Fibroblast of skin of left biceps (primary cell): ENCODE measurements at places on chromosomes 1 and 21.

DNA sequence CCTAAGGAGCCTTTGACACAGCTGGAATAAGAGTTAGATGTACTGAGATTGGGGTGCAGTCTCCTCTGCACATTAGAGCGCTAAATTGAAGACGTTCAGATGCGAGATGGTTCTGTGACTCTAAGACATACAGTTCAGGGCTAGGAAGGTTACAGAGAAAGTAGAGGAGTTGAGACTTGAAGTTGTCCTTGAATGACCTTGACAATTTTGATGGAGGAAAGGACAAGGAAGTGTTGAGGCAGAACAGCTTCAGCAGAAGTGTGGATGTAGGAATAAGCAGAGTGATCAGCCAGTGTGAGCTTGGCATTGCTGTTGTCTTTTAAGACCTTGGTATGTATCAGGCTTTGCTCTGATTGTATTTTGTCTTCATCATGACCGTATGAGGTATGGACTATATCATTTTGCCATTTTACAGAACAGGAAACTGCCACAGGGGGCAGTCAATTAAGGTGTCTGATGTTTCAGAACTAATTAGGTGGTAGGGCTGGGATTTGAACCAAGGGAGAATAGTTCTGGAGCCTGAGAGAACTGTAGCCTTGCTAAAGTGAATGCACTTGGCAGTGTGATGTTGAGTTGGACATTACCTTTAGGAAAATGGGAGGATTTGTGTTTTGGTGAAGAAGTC lies 9.2 kb downstream of the TTF2 start:
- no peak for DNase-seq

DNA sequence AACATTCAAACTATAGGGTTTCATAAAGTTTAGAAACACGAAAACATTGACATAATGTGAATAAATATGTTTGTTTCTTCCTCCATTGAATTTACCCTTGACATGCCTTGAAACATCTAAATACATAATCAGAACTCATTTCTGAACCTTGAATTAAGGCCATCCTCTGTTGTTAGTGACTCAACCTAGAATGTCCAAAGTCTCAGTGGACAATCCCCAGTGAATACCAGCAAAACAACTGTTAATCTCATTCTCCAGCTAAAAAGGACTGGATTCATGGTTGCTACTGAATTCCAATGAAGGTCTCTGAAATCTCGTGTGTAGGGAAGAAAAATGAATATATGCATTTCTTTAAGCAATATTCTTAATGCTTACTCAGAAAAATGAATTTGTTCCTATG lies at the start of gene OR2L2:
OR2L2 (plus strand) TSS at position 301 of the 400 bp plus-strand sequence. CDS start 8,198 bp downstream, outside the sequence.
- DNase-seq, result no peak

DNA sequence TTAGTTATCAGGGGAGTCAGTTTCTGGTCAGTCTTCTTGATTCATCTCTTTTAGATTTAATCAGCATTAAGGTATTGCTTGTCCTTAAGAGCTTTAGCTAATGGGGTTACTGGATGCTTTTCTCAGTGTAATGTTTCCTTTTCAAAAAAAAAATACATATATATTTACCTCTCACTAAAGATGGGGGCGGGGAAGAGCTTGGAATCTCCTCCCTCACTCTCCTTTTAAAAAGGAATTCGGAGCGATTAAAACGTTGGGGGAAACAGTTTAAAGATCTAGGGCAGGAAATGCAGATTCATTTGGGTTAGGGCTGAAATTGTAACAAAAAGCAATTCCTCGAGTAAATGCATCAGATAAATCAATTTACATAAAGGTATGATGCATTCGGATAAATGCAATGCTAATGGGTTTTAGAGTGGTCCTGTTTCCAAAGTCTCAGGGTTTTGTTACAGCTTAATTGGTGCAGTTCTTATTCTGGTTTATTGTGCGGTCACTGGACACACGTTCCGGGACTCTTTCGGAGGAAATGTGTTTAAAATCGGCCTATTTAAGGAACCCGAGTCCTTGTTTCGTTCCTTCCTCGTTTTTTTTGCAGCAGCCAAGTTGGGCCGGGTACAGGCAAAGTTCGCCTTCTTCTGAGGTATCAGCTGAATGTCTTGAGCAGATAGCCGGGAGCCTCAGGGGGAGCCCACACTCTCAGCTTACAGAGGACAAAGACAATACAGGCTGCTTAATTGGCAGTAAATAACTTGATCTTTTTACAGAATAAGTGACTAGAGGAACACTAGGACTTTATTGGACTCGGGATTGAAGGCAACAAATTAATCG lies 1.6 kb downstream of the LMO4 start:
- no peak for DNase-seq

DNA sequence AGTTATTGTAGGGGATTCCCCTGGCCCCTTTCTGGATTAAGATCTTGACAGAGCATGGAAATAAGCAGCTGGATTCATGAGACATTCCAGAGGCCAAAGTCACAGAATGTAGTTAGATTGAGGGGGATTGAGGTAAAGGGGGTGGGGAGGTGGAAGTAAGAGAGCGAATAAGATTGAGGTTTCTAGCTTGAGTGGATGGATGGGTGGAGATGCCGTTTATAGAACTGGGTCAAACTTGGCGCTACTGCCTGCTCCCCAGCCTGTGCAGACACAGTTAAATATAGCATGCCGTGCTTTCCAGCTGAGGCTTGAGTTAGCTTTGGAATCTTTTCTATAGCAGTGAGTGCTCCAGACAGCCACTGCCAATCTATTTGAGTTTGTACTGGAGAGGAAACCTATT lies 85.7 kb downstream of the DYRK1A start:
- peak; percentile 80 for DNase-seq

GRCh38 chr21:43696214-43696613 lies 22.7 kb upstream of the PDXK start:
- DNase-seq, result no peak

GRCh38 chr1:19272064-19272463 lies 16.5 kb downstream of the AKR7A3 start:
- no peak for DNase-seq

DNA sequence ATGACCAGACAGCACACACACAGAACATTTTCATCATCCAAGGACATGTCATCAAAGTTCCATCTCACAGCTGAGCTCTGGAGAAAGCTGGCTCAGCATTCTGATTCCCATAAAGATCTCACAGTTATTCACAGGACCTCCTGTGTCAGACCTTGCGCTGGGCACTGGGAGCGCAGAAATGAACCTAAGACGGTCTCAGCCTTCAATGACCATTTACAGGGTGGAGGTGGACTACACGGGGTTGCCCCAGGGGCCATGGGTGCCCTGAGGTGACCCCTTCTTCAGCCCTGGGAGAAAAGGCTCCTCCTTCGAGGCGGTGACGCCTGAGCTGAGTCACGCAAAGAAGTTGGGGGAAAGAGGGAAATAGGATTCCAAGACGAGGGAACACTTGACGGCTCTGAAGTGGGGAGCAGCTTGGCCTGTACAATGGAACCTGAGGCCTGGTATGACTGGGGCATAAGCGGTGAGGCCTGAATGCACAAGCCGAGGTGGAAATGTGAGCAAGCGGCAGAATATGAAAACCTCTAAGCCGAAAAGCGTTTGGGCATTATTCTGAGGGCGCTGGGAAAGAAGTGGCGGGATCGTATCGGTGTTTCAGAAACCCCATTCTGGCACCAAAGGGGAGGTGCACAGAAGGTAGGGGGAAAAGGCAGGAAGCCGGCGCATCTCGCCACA lies 797 bp downstream of the CC2D1B start:
- DNase-seq, result peak; percentile 28

DNA sequence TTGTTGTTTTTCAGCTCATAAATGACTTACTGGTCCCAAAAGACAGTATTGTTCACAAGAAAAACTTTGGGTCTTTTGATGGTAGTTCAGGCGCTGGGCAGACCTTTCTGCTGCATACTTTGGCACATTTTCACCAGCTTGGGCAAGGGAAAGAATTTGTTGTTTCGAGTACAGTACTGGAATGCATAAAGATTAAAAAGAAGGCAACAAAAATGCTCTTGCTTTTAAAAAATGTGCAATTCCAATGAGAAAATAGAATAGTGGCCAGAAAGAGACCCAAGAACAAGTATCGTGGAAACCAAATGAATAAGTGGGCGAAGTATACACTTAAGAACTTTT lies 56.0 kb downstream of the CLIC6 start:
- DNase-seq, result no peak

DNA sequence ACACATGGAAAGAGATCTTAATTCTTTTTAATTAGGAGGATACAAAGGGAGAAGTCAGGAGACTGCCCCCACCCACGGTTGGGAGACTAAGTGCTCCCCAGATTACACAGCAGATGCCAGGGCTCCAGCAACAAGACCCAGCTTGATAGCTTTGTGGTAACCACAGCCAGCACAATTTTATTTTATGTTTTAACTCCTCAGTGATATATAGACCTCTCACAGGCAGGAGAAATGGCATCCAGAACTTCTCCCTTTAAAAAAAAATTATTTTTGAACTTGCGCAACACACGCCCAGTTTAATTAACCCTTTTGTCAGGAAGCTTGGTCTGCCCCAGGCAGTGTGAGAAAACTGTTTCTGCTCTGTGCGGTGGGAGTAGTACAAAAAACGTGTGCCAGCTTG lies 62.6 kb upstream of the ACOT11 start:
- DNase-seq, result no peak

GRCh38 chr21:38326429-38326828 lies 69.6 kb downstream of the KCNJ15 start:
- DNase-seq, result no peak

GRCh38 chr1:8302081-8302956 lies 15.6 kb upstream of the SLC45A1 start:
- DNase-seq, result no peak

DNA sequence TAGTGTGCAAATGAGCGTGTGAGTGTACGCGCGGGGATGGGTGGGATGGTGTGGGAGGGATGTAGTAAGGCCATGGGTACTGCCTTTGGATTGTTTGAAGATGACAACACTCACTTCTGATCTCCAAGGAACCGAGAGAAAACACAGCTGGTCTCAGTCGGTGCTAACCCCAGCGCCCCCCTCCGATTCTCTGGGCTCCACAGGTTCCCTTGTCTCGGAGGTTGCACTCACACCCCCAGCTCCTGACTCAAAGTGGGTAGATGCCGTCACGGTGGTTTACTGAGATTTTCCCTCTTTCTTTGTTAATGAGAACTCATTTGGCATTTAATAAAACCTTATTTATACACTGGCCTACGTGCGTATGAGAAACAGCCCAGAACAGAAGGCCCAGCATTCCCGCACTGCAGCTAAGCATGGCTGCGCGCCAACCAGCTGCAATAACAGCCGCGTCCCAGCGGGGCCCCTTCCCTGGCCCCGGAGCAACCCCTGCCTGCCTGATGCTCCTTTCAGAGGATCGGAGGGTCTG lies 25.8 kb downstream of the ABCA4 start:
- DNase-seq, result peak; percentile 66

DNA sequence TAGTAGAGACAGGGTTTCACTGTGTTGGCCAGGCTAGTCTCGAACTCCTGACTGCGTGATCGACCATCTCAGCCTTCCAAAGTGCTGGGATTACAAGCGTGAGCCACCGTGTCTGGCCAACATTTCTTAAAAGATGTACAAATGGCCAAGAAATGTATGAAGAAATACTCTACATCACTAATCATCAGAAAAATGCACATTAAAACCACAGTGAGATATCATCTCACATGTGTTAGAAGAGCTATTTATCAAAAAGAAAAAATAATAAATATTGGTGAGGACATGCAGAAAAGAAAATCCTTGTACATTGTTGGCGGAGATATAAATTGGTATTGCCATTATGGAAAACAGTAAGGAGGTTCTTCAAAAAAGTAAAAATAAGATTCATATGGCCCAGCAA lies 33.6 kb upstream of the TNFSF18 start:
- no peak for DNase-seq

DNA sequence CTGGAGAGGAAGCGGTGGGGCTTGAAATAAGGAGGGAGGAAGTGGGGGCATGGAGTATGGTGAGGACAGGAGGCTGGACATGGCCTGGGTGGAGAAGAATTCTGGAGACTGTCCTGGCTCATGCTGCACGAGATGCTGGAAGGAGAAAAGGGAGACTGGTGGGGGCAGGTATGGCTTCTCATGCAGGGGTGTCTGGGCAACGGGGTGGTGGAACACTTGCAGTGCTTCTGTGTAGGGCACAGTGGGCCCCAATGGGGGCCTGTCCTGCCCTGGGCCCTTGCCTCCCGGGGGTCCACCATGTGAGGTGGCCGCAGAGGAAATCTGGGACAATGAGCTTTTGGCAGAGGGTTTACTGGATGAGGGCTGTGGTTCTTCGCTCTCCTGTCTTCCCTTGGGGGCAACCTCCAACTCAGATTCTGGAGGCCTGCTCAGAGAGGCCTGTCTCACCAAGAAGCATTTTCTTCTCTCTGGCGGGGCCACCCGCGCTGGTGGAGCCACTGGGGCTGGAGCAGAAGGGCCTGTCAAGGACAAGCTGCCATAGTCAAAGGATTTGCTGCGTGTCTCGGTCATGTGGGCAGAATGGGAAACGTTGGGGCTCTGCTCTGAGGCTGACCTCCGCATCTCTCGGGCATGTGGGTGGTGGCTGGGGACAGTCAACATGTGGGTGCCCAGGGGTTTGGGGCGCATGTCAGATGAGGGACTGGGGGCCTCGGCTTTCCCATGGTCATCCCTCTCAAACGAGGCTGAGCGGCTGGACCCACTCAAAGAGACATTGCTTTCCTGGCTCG lies 96.9 kb upstream of the EDN2 start:
- no peak for DNase-seq

- no peak for DNase-seq
Observed at GRCh38 chr1:37461698-37462436, 12.5 kb upstream of the ZC3H12A start.

DNA sequence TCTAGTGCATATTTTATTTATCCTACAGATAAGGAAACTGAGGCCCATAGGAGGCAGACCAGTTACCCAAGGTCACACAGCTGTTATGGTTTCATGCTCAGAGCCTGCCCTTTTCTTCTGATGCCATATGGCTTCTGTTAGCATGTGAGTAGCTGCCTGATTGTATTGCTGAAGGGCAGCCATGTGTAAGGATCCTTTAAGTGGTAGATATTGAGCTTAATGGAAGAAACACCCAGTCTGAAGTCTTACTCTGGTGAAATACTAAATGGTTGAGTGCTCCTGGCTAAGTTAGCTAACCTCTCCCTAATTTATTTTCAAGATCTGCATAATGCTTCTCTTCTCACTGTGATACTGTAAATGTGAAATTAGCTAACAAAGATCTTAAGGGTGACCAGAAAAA lies 30.9 kb downstream of the ADAMTS5 start:
- no peak for DNase-seq

DNA sequence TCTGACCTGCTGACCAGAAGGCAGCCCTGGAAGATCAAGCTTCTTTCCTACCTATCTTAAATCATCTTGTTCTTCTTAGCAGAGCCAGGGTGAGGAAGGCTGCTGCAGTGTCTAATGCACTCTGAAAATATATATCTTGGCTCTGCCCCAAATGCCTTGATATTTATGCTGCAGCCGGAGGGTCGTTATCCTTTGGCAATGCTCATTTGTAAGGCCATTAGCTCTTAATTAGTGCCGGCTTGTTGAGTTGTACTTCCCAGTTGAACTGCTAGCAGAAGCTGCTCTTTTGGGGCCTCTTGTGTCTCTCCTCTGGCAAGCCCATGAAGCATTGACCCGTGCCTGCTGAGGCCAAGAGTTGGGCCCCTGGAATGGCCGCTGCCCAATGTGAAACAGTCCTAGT lies 4.2 kb upstream of the GNL2 start:
- no peak for DNase-seq

- DNase-seq, result no peak
Observed at GRCh38 chr21:35203093-35203977, 154.2 kb upstream of the RUNX1 start.

DNA sequence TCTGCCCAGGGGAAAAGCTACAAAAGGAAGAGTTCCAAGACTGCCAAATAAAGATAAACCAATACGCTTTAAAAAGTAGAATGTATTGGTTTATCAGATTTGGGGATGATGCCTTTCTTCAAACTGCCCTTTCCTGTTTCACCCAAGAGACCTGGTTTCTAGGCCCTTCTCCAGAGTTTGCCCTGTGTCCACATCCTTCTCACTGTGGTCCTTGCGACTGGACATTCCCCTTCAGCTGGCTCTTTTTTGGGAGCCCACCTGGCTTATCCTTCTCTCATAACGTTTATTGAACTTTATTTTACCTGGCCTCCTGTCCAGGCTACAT lies 490 bp upstream of the CZIB start:
- no peak for DNase-seq
